Kidney (tissue), 22 donors: ENCODE measurements at places on chromosomes 16 and 17.

DNA sequence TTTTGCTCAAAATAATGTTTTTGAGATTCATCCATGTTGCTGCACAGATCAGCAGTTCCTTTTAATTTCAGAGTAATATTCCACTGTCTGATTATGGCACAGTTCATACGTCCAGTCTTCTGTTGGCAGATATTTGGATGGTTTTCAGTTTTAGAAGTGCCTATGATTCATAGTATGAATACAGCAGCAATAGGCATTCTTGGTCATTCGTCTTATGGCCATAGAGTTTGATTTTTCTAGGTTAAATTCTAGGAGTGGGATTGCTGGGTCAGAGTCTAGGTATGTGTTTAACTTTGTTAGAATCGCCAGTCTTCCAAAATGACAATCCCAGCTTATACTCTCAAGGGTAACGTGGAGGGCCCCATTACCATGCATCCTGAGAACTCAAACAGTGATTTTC lies 11.5 kb upstream of the IL34 start:
- DNase-seq: no peak

DNA sequence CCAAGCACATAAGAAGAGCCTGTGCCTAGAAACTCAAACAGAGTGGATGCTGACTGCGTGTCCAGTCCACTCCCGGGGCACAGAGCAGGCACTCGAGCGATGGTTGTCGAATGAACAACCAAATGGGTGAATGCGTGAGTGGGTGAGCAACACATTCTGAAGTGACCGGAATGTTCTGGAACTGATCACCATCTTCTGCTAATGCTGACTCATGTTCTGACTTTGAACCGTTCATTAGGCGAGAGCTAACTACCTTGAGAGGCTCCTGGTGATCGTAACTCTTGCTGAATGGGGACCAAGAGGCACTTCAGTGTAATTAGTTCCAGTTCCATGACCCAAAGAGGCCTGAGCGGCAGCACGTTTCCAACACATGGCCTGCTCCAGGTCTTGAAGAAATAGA lies 37.9 kb downstream of the IRF8 start:
- no peak for DNase-seq

DNA sequence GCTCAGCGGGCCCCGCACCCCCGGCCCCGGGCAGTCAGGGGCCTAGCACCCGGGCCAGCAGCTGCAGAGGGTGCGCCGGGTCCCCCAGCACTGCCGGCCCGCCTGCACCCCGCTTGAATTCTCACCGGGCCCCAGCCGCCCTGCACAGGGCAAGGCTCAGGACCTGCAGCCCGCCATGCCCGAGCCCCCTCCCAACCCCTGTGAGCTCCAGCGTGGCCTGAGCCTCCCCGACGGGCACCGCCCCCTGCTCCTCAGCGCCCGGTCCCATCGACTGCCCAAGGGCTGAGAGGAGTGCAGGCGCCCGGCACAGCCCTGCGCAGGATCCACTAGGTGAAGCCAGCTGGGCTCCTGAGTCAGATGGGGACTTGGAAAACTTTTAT lies 1.7 kb upstream of the BRCA1 start:
- no peak for DNase-seq

DNA sequence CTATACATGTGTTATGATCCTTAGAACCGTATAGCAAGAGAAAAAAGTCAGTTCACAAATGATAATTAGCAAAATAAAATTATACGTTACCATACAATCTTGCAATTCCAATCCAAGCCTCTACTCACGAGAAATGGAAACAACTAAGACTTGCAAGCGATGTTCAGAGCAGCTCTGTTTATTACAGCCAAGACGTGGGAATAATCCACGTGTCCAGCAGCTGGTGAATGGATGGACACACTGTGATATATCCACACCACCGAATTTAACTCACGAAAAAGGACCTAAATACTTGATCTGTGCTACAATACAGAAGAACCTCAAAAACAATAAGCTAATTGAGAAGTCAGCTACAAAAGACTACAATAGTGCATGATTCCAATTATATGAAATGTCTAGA lies 88.1 kb downstream of the ADCY9 start:
- DNase-seq: no peak

GRCh38 chr17:32253117-32253611 lies 12.5 kb upstream of the RHBDL3 start:
- peak; percentile 86 for DNase-seq

GRCh38 chr17:17768424-17769088 lies 68.2 kb downstream of the SREBF1 start:
- peak; percentile 59 for DNase-seq

GRCh38 chr17:57956291-57957119 lies 1.3 kb upstream of the CUEDC1 start:
- DNase-seq: no peak

- DNase-seq: peak; percentile 87
These were observed 140.1 kb downstream of the CLEC16A start for GRCh38 chr16:11084484-11084875.

- DNase-seq: no peak
These were observed 14.2 kb upstream of the PRR14 start for GRCh38 chr16:30636599-30636998.

DNA sequence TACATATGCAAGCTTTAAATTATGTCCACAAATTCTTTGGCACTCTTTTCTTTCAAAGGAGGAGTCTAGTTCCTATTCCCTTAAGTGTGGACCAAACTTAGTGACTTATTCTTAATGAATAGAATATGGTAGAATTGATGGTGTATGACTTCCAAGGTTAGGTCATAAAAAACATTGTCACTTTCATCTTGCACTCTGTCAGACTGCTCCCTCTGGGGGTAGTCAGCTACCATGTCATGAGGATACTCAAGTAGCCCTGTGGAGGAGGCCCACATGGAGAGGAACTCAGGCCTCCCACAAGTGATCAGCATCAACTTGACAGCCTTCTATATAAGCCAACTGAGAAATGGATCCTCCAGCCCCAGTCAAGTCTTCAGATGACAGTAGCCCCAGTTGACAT lies 58.0 kb upstream of the SCNN1B start:
- no peak for DNase-seq

GRCh38 chr17:60383379-60383778 lies 8.6 kb downstream of the USP32 start:
- no peak for DNase-seq

- no peak for DNase-seq
These were observed 10.3 kb downstream of the ITGAX start for GRCh38 chr16:31365131-31365865.
